BE2C (cell line): ENCODE measurements at places on chromosomes 4 and X.
A peak's percentile ranks its signal among the peaks of the same experiment; 100 is the strongest.

- DNase-seq = no peak
Measured at GRCh38 chr4:121360495-121360894, 20.3 kb downstream of the QRFPR start.

GRCh38 chrX:35890699-35891098, 28.8 kb upstream of the CFAP47 start:
- DNase-seq = peak; percentile 64

DNA sequence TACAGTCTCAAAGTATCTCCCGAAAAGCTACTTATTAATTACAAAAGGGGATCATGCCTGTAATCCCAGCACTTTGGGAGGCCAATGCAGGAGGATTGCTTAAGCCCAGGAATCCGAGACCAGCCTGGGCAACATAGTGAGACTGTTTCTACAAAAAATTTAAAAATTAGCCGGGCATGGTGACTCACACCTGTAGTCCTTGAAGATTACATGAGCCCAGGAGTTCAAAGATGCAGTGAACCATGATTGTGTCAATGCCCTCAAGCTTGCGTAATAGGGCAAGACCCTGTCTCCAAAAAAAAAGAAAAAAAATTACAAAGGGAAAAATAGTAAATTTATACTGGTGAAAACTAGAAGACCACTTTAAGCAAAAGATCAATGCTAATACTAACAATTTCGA, 3.3 kb upstream of the PORCN start:
- DNase-seq = no peak

GRCh38 chr4:89162987-89163386, 51.7 kb downstream of the TIGD2 start:
- DNase-seq = no peak

DNA sequence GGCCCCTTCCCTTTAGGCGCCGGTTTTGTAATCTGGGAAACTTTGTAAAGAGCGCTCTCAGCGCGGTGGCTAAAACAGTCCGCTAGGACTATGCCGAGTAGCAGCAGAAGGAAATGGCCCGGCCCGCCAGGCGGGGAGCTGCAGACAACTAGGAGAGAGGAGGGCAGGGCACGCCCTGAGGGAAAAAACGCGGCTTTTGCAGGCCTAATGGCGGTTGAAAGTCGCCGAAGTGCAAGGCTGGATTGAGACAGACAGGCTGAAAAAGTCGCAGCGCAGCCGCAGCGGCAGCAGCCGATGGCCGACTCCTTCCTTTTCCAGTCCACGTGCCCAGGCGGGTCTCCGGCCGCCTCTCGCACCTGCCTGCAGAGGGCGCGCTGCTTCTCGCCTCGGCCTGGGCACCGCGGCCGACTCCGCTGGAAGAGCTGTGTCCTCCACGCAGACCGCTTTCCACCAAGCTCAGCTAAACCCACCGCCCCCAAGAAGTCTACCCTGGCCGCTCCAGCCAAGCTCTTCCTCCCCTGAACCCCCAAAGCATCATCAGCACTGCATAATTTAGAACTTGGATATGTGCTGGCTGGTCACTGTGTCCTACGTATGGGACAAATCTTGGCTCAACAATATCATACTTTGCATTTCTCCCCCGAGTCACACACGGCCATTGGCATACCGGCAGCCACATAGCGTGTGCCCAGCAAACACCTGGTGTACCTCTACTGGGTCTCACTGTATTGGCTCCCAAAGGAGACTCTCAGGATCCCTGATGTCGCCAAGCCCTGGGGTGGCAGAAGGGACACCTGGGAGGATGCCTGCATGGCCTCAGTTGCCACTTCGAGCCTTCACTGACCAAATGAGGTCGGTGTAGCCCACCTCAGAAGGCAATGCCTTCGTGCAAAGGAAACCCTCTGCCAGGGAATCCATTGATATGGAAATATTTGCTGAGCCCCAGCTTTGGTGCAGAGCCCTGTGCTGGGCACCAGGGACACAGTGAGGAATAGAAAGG, 14.5 kb downstream of the SLC25A5 start:
- DNase-seq = peak; percentile 65

DNA sequence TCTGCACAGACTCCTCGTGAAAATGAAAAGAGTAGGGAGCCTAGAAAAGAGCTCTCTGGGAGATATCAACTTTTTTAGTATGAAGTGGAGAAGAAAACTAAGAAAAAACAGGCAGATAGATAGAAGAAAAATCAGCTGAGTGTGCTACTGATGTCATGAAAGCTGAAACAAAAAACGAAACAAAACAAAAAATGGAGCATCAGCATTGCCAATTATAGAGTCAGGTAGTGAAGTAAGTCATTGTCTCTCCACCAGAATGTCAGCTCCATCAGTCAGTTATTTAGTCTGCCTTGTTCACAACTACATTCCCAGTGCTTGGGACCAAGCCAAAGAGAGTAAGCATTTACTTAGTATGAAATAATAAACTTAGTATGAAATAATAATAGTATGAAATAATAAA, 595.1 kb downstream of the STPG2 start:
- no peak for DNase-seq
